Foreskin keratinocyte (primary cell): ENCODE measurements at places on chromosomes 7 and 10. TPM values are rescaled to one million over a fixed set of nuclear protein-coding genes. Genes with fewer than 3 reads are reported as not detected.

The C7orf33 gene
- not detected in 2 replicates for polyA plus RNA-seq

The HIBADH gene
- polyA plus RNA-seq: 25.2 and 28.7 TPM in 2 replicates

The WNT2 gene
- not detected in 2 replicates for polyA plus RNA-seq

The UPK3B gene
- polyA plus RNA-seq: 1.1 and 4.2 TPM in 2 replicates

The PALD1 gene
- polyA plus RNA-seq: 0.03 TPM in 1 of 2 replicates, not detected in the other

The DGKI gene
- polyA plus RNA-seq: not detected in 2 replicates

The SAP25 gene
- polyA plus RNA-seq: 0.64 and 0.70 TPM in 2 replicates

The PKD2L1 gene
- polyA plus RNA-seq: not detected in 2 replicates
